ENCODE measurements at places on chromosomes 11 and 22.
A peak's percentile ranks its signal among the peaks of the same experiment; 100 is the strongest.

- DNase-seq, result no peak
These were observed 6.9 kb downstream of the PMM1 start for GRCh38 chr22:41582694-41583093.

DNA sequence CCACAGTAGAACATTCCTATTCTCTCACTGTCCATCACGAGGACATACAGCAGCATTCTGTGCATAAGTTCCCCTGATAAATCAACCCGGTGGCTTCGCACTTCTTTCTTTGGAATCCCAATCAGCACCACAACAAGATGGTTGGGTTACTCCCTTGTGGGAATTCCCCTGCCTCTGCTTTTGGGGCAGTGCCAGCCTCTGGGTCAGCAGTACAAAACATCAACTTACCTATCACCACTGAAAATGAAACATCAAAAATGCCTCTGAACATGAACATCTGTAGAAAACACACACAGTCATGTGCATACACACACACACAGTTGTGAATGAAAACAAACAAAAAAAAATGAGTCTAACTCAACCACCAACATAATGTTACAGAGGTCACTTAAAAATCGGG, 79.3 kb downstream of the KCNA4 start:
- DNase-seq, result no peak

GRCh38 chr11:72781313-72782080, 12.3 kb downstream of the STARD10 start:
- peak; percentile 96 for DNase-seq

DNA sequence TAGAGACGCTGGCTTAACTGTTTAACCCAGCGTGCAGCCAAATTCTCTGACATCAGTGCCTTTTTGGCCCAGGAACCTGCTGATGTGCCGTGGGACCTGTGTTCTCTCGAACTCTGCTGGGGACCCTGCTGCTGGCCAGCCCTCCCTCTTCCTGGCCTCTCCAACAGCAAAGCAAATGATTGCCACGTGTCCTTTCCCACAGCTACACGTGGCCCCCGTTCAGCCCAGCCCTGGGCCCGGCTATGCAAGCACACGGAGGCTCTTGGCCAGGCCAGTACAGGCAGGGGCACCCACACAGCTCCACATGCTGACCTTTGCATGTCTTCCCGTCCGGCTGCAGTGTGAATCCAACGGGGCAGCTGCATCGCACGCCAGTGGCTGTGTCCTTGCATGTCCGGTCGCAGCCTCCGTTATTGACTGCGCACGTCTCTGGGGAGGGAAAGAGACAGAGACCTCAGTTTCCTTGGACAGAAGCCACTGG, 51.6 kb upstream of the TTLL12 start:
- no peak for DNase-seq

DNA sequence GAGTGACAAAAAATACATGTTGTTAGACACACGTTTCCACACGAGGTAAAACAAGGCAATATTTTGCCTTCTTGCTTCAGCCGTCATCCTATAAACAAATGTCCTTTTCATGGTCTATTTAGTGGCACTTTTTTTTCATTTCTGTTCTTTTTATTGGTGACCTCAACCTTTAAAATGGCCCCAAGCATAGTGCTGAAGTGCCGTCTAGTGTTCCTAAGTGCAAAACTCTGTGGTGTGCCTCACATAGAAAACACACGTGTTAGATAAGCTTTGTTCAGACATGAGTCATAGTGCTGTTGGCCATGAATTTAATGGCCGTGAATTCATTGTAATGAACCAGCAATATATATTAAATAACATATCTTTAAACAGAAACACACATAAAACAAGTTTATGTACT, 15.6 kb downstream of the OVCH2 start:
- DNase-seq, result no peak
